ENCODE measurements at places on chromosomes 7 and 10.

DNA sequence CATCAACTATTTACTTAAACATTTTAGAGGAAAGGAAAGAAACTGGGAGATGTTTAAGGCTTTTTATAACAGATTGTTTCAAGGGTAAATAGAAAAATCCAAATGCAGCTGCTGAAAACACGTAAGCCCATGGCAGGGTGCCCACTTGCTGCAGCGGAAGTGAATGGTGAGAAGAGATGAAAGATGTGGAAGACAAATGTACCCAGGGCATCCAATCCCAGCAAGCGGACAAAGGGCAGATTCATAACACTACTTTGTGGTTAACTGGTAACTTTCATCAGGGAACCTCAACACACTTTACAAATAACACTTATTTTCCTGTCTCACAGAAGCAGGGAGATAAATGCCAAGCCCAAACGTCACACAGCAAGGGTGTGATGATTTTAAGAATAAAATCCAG lies 358.4 kb downstream of the KCNMA1 start:
- DNase-seq, result no peak

GRCh38 chr7:100370746-100371145 lies 2.5 kb upstream of the PILRA start:
- no peak for DNase-seq

DNA sequence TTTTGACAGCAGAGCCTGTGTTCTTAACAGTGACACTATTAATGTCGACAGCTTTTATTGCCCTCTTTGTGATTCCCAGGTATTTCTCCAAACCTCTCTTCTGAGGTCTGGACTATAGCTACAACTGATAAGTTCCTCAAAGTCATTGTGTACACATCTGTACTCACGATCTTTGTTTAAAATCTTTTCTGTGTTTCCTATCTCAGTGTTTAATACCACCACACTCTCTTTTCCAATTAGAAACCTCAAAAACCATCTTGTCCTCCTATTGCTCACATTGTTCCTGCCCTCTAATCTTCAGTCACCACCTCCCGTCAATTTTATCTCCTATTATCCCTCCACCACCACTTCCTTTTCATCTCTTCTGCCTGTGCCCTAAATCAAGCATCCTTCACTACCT lies 12.9 kb upstream of the WASL start:
- no peak for DNase-seq

GRCh38 chr10:33638891-33639290 lies 304.4 kb upstream of the NRP1 start:
- no peak for DNase-seq

DNA sequence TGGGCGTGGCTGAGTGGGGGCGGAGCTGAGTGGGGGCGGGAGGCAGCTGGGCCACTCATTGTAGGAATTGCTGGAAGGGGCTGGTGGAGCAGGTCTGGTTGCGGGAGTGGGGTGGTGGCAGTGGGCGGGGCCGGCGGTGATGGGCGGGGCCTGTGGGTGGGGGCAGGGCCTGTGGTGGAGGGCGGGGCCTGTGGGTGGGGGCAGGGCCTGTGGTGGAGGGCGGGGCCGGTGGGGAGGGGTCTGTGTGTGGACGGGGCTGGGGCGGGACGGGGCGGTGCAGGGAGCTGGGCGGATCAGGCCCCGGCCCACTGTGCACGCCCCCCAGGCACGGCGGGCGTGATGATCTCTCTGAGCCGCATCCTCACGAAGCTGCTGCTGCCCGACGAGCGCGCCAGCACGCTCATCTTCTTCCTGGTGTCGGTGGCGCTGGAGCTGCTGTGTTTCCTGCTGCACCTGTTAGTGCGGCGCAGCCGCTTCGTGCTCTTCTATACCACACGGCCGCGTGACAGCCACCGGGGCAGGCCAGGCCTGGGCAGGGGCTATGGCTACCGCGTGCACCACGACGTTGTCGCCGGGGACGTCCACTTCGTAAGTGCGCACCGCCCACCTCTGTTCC lies 14.0 kb downstream of the SLC29A4 start:
- peak; percentile 23 for DNase-seq

DNA sequence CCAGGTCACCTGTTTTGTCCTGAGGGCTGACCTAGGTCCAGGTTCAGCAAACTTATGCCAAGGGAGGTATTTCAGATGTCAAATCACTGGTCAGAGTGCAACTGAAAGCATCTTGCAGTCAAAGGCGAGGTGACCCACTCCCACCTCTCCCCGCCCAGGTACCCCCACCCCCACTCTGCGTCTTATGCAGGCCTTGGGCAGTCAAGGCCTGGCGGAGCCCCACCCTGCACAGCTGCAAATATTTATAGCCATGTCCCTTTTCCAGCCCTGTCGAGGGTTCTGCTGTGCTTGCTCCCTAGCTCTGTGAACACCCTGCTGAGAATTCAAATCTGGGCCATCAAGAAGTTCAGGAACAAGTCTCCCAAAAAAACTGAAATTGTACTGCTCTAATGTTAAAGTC lies 40.6 kb upstream of the BMPR1A start:
- DNase-seq, result no peak

- DNase-seq, result no peak
Observed at GRCh38 chr10:67222934-67223333, 297.1 kb downstream of the LRRTM3 start.
